GM12865 (cell line): ENCODE measurements at places on chromosomes 11 and 22.

GRCh38 chr11:37184326-37184725 is 586.3 kb upstream of the RAG2 start:
- no peak for DNase-seq

- no peak for DNase-seq
Measured at GRCh38 chr11:95853138-95853537, 62.8 kb downstream of the CEP57 start.

- DNase-seq = no peak
Measured at GRCh38 chr11:118312328-118312727, 7.8 kb downstream of the CD3E start.

- DNase-seq = no peak
Measured at GRCh38 chr11:134151083-134151747, 72.6 kb downstream of the NCAPD3 start.

GRCh38 chr11:127723714-127724113 is 723.1 kb upstream of the KIRREL3 start:
- DNase-seq = no peak

DNA sequence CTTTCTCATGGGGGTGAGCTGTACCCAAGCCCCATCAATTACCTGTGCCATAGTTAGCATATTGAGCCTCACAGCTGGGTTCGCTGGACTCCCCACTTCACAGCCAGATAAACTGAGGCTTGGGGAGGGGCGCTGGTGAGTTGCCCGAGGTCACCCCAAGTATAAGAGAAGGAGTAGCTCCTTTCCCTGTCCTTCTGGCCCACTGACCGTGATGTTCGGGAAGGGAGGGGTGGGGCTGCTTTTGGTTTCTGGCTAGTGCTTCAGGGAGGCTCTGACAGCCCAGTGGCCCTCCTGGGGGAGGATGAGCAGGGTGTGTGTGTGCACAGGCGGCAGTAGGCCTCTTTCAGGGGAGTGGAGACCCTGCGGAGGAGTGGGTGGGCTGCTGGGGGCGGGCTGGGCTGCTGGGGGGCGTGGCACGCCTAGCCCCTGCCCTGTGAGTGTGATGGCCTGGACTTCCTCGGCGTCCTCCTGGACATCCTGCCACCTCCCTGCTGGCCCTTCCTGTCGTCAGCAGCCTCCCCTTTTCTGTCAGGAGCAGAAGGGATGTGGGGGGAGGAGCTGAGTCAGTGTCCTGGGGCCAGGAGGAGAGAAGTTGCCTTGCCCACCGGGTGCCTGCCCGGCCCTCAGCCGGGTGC is 50.3 kb downstream of the TRIOBP start:
- peak; percentile 14 for DNase-seq

DNA sequence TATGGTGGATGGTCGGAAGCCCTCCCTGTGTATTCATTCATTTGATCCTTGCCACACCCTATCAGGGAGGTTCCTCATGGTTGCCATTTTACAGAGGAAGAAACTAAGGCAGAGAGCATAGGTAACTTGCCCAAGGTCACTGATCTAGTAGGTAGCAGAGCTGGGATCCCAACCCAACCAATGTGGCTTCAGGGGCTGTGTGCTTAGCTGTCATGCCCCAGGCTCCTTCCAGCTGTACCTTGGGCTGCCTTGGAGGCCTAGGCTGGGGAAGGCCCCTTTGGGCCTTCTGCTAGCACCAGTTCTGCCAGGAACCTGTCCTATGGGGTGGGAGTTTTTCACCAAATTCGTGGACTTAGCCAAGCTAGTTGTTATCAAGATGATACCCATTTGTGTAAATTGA is 8.6 kb downstream of the BAD start:
- DNase-seq = no peak

GRCh38 chr11:96200243-96200642 is 142.8 kb downstream of the MAML2 start:
- no peak for DNase-seq

- no peak for DNase-seq
Measured at GRCh38 chr11:42179216-42179615, 719.8 kb upstream of the LRRC4C start.

- no peak for DNase-seq
Measured at GRCh38 chr22:50317178-50317577, 9.6 kb downstream of the DENND6B start.

DNA sequence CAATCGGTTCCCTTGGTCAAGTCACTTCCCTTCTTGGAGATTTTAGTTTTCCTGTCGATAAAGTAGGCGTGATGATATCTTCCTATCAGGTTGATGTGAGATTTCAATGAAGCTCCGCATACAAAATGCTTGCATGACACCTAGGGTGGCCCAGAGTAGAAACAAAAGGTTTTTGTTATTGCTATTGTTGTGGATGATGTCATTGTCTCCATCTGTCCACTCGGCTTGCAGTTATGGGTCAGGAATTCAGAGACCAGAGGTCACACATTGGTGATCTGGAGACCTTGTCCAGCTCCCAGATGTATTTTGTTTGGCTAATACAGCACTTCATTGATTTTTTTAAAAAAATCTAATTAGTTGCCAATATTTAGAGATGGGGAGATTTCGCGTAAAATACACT is 382.1 kb downstream of the MN1 start:
- no peak for DNase-seq

- no peak for DNase-seq
Measured at GRCh38 chr22:40401532-40401931, 31.1 kb downstream of the SGSM3 start.

- no peak for DNase-seq
Measured at GRCh38 chr11:6979365-6979764, 40.8 kb downstream of the ZNF214 start.

DNA sequence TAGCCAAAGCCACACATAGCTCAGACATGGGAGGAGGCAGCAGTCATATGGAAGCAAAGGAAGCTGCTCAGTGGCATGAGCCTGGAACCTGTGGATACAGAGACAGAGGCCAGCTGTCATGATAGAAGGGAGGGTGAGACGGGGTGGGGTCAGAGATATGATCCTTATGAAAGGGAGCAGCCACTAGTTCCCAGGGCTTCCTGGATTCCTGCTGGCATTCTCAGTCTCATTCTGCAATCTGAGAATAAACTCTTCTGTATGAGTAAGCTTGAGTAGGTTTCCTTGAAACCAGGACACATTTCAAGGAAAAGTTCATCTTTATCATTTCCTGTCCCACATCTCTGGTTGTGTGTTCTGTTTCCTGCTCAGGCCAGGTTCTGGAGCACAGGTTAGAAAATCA is 220.2 kb upstream of the SNX19 start:
- no peak for DNase-seq

DNA sequence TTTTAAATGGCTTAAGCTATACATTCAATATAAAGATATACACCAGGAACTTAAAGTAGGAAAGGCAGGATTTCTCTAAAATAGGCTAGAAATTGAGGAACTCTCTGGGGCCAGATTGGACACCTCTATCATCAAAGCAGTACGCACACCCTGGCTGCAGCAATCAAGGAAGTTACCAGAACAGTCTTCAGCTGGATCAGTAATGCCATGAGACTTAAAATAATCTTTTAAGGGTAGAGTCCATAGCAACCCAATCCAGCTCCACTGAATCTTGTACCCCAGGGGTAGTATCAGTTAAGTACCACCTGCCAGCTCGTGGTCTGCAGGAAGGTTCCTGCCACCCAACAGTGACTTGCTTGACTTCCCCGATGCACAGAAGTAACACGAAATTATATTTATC is 3.0 kb downstream of the RDX start:
- peak; percentile 22 for DNase-seq

GRCh38 chr11:116278076-116278475 is 494.7 kb downstream of the BUD13 start:
- no peak for DNase-seq

DNA sequence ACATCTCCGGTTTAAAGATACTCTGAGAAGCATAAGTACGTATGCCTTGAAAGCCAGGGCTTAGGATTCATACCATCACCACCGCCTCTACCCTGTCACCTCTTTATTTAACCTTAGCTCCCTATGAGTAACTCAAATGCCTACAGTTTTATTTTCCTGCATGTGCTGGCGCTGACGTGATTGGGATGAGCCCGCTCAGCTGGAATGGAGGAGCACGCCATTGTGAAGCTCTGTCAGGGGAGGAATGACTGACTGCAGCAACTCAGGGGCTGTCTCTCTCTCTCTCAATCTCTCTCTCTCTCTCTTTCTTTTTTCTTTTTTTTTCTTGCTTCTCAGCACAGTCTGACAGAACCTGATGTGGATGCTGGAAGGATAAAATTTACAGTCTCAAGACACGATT is 12.4 kb downstream of the CAVIN3 start:
- DNase-seq = no peak

DNA sequence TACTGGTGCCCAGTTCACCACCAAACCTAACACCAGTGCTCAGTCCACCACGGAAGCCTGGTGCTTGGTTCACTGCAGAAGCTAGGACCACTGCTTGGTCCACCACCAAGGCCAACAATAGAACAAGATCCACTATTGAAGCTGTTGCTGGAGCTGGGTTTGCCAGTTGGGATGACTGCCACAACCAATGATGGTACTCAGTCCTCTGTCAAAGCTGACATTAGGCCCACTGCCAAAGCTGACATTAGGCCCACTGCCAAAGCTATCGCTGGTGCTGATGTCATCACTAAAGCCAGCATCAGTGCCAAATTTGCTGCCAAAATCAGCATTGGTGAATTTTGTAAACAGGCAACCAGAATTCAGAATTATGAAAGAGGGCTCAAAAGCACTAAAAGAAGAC is 1850.2 kb upstream of the RAG2 start:
- DNase-seq = no peak

DNA sequence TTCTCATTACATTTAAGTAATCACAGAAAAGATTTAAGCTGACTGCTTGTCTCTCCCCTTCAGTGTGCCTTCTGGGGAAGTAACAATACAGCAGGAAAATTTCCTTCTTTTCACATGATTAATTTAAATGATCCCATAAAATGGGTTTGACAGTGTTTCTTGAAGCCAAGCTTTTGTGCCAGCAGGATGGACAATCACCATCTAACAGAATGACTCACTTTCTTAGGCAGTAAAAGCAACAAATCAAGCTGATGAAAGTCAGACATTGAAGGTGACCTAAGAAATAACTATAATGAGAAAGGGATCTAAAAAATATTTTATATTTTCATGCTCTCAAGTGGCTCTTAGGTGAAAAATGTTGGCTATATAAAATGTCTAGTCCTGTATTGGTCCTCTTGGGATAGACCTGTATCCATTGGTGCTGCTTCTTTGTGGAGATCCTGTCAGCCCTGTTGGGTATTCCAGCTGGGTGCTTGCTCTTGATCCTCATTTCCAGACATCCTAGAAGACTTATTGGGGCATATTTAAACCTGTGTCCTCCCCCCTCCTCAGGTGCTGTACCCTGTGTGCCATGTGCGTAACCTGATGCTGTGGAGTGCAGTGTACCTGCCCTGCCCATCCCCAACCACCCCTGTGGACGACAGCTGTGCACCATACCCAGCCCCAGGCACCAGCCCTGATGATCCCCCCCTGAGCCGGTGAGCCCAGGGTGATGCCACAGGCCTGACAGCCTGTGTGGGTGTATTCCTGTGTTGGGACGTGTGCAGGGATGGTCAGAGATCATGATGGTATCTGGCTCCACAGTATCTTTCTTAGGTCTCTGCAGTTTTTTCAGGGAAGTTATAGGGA is 62.7 kb upstream of the HORMAD2 start:
- DNase-seq = no peak

GRCh38 chr11:12083380-12083779 is 27.0 kb upstream of the MICAL2 start:
- no peak for DNase-seq

GRCh38 chr22:45192701-45193187 is 29.0 kb downstream of the NUP50 start:
- no peak for DNase-seq

GRCh38 chr22:26124991-26125725 is 44.1 kb upstream of the SEZ6L start:
- no peak for DNase-seq

GRCh38 chr11:95375886-95376285 is 144.9 kb upstream of the SESN3 start:
- no peak for DNase-seq

- DNase-seq = no peak
Measured at GRCh38 chr11:11732116-11732515, 109.7 kb upstream of the USP47 start.

DNA sequence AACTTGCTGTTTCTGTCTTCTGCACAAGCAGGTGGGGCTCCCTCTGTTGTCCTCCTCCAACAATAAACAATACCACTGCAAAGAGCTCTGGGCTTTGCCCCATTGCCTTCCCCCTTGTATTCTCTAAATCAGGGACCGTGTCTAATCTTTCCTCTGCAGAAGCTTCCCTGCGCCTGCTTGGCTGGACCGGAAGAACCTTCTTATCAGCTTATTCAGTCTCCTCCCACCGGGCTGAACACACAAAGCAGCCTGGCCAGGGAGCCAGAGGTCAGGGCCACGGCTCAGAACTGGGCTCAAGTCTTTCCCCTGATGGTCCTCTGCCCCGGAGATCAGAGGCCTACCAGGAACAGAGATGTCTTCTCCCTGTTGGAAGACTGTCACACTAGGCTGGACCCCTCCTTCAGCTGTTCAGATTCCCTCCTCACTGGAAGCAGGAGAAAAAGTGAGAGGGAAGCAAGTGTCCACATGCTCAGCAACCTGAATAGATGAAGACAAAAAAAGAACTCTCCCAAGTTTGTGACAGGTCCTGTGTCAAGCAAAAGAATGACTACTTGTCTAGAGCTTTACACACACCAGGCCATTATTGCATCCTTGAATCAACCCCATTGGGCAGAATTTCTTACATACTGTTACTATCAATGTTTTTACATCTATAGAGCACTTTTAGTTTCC is 63.7 kb downstream of the RAB30 start:
- DNase-seq = peak; percentile 63

DNA sequence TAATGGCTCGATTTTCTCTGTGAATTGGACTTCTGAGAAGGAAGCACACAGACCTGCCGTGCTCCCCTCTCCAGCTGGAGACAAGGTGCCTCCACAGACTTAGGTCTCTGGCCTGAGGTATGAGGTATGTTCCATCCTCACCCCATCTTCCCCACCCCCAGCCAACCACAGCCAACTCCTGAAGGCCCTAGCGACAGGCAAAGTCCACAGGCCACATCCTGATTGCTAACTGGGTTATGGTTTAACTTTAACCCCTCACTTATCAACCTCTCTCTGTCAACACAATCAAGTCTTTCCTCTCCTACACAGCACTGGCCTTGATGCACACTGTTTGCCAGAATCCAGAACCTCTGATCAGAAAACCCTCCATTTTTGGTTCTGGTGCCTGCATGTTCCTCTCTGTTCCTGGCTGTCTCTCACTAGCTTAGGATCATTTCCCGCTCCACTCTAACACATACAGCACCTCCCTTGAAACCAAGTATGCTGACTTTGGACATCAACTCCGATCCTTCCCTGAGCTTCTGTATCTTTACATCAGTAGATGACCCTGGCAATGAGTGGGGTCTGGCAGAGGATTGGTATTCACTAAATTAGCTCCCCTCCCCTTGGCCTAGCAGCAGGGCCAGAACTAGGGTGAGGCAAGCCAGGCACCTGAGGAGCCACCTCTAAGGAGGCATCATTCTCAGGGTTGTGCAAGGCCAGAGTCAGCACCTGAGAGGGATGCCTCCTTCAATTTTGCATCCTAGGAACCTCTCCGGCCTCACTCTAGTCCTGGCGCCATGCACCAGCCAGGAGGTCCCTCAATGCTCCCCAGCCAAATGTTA is 22.0 kb downstream of the JAML start:
- no peak for DNase-seq

- no peak for DNase-seq
Measured at GRCh38 chr11:111282562-111283075, 15.7 kb upstream of the POU2AF3 start.

GRCh38 chr11:2527621-2528291 is 82.9 kb downstream of the KCNQ1 start:
- DNase-seq = no peak
